Right ventricle myocardium inferior (tissue), 1 donor: ENCODE measurements at places on chromosomes 1 and 21. TPM values are rescaled to one million over a fixed set of nuclear protein-coding genes. Genes with fewer than 3 reads are reported as not detected.

CRYAA gene
- not detected for total RNA-seq

GRCh38 chr1:55522982-55523381, 307.8 kb upstream of the USP24 start:
- DNase-seq: no peak

DNA sequence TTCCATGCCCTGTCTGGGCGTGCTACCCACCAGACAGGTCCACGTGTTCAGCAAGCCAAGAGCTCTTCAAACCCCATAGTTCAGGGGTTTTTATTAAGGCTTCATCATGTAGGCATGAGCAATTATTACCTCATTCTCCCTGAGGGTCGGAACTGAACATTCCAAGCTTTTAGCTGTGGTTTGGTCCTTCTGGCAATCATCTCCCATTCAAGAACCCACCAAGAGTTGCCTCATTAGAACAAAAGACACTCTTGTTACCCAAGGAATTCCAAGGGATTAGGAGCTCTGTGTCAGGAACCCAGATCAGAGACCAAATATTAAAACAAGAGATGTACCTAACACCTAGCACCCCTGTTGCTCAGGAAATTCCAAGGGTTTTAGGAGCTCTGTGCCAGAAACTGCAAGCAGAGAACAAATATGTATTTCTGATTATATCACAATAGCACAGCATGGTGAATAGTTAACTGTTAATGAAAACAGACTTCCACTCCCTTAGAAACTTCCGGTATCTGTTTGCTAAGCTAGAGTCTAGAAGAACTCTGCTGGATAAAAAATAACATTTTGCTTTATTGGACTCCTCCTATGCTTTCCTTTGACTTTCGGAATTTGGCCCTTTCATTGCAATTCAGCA, 201.2 kb upstream of the L1TD1 start:
- DNase-seq: no peak

DNA sequence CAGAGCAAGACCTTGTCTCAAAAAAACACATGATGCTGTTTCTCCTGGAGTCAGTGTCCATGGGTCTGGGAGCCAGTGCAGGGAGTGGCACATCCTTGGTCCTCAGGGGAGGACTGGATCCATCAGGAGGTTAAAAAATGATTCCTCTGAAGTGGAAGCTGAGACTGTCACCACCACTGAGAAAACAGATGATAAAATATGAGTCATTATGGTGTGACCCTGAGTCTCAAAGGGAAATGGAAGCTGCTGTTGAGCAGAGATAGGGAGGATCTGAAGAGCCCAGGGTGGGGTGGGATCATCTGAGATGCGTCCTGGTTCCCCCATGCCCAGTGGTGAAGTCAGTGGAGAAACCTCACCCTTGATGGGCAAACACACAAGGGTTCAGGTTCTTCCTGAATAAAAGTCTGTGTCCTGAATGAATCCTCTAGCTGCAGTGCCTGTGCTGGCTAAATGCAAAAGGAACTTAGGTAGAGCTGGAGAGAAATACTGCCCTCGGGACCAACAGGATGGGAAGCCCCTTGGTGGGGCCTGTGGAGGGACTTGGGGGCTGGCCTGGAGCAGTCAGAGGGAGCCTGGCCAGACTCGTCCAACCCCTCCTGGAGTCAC, 61.6 kb upstream of the TENT5B start:
- DNase-seq: no peak

GRCh38 chr1:25167269-25168192, 64.8 kb downstream of the SYF2 start:
- DNase-seq: no peak

GRCh38 chr1:58779801-58780382, 4.0 kb downstream of the JUN start:
- no peak for DNase-seq

DNA sequence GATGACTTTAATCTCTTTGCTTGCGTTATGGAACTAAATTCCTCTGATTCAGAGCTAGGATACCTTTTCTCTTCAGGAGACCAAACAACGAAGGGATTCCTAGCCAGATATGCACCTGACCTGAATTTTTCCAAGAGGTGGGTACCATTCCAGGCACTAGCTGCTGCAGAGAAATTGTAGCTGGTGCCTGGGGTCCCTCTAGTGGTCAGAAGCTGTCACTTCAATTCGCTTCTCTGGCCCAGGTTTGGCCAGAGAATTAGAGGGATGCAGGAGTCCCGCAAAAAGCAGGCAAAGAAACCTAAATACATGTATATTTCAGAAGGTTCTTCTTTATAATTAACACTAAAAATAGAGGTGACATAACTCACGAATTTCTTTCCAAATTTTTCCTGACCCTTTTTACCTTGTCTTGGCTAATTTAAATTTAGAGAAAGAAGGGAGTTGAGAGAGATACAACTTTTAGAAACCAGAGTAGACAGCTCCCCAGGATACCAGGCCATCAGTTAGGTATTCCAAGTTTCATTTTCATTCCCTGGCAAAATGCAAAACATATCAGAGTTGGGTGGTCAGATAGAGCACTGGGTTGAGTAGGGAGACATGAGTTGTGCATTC, 9.6 kb downstream of the ACKR1 start:
- no peak for DNase-seq
